NB4 (cell line): ENCODE measurements at places on chromosomes 5 and 9.
A peak's percentile ranks its signal among the peaks of the same experiment; 100 is the strongest.

GRCh38 chr5:132471944-132472343 is 18.6 kb downstream of the IRF1 start:
- no peak for DNase-seq

GRCh38 chr9:117116084-117116483 is 298.8 kb downstream of the ASTN2 start:
- no peak for DNase-seq

DNA sequence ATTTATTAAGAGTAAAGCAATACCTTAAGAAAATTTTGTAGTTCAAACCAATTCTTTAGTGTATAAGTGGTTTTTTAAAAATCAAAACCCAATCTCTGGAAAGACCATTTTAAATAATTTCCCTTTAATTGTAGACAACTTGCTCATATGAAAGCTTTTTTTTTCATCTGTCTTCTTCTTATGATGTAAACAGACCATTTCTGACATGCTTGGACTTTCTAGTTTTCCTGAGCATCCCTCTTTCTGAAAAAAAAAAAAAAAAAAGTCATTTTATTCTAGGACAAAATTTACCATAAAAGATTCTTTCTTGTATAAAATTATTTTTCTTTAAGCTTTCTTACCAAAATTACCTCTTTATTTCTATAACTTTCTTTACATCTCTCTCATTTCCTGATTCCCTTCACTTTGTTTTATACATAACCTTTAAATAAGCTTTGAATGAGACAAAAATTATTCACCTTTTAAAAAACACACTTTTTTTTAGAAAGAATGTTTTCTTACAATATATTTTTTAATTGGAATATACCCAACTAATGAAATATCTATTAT is 67.5 kb downstream of the COL15A1 start:
- peak; percentile 41 for DNase-seq

- DNase-seq: no peak
Observed at GRCh38 chr5:144177548-144177947, 6.9 kb downstream of the KCTD16 start.

DNA sequence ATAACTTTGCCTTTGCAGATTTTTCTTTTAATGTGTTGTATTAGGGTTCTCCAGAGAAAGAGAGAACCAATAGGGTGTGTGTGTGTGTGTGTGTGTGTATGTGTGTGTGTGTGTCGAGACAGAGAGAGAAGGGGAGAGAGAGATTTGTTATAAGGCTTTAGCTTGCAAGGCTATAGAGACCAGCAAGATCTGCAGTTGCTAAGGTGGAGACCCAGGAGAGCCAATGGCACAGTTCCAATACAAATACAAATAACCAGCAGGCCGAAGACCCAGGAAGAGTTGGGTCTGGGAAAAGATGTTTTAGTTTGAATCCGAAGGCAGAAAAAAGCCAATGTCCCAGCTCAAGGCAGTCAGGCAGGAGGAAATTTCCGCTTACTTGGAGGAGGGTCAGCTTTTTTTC is 23.0 kb downstream of the TMOD1 start:
- DNase-seq: no peak

DNA sequence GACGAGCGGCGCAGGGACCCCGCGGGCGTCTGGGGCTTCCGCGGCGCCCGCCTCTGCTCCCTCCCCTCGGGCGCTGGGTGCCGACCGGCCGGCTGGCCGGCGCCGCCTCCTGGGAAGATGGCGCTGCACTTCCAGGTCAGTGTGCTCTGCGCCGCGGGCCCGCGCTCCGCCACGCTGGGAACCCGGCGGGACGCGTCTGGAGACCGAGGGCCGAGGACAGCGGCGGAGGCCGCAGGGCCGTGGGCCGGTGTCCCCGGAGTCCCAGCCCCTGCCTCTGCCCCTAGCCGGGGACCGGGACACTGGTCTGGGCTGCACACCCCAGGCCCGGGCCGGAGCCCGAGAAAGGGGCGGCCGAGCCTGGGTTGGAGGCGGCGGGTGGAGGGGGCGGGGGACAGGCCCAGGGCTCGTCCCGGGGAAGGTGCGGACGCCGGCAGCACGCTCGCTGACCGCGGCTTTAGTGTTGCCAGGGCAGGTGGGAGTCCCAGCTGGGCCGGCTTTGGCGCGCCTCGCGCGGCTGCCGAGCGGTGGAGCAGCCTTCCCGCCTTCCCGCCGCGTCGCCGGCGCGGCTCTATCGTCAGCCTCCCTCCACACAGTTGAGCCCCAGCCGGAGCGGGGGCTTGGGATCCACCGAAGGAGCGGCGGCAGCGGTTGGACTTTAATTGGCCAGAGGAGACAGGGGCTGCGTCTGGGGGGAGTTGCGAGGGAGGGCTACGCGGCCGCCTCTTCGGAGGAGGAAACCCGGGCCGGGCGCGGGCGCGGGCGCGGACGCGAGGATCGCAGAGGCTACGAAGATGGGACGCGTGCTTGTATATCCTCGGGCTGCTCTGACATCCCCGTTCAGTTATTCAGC is at the start of gene RANBP17:
RANBP17 (plus strand) TSS at position 102 of the 850 bp plus-strand sequence.
- no peak for DNase-seq

DNA sequence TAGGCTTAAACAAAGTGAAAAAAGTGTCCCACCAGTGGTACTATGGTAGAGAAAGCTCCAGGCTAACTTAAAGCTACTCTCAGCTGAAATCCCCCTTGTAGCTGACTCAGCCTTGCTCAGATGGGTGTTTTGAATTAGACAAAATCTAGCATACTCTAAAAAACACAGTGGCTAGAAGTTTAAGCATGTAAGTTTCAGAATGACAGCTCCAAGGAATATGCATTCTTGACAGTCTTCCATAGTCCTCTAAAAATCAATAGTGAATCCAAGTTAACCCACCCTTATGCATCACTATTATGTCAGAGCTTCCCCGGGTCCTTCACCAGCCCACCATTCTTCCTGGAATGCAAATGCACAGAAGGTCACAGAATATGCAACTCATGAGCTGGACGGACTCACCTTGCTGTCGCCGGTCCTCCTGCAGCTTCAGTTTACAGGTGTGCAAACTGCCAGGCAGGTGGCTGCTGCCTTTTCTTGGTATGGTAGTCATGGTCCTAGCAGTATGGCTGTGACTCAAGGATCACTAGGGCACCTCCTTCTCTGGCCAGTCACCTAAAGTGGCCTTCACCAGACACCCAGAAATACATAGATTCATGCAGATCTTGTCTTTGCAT is 668 bp downstream of the RANBP3L start:
- no peak for DNase-seq

DNA sequence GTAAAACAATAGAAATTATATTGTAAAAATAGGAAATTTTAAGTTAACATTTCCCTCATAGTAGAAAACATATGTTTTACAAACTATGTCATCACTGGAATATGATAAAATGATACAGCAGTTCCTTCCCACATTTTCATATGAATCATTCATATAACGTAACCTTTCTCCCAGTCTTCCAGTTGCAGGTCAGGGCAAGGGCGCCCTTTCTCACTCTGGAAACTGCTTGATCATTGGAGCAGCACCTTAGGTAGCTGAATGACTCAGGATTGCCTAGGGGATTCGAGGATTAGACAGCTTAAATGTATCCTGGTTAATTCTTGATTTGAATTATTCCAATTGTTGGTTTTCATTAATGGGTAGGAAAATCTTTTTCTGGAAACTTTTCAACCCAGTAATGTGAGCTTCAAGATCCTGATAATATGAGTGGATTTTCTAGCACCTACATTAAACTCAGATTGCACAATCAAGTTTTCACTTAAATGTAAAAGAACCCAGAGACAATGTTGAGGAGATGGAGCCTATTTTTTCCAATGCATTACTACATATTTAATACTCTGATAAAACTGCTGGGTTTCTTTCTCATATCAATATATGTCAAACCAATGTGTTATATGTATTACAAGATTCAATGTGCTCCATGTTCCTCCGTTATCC is 32.6 kb upstream of the ANXA1 start:
- DNase-seq: no peak

- no peak for DNase-seq
Observed at GRCh38 chr5:169195601-169196000, 105.3 kb downstream of the SLIT3 start.

GRCh38 chr5:6328173-6328572 is 50.2 kb downstream of the MED10 start:
- peak; percentile 51 for DNase-seq

DNA sequence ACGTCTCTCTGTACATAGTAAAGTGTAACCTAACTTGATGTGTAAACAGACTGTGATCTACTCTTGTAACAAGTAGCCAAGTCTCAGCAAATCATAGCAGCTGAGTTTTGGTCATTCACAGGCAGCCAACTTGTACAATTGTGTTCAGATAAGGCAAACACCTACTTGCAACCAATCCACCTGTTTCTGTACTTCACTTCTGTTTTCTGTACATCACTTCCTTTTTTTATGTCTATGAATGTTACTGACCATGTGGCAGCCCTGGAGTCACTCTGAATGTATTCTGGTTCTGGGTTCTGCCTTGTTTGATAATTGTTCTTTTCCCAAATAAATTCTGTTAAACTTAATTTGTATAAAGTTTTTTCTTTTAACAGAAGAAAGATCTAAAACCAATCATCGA is 26.0 kb downstream of the RLN2 start:
- DNase-seq: peak; percentile 23

DNA sequence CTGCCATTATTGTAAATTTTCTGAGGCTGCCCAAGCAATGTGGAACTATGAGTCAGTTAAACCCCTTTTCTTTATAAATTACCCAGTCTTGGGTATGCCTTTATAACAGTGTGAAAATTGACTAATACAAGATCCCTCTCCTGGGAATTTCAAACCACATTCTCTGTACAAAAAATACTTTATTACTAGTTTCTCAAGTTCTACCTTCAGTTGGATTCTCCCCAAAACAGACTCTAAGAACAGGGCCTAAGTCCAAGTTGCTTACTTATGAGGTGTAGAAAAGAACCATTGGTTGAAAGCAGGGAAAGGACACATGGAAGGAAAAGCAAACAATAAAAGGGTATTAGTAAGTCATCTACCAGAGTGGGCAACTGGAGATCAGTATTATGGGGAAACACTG is 343.2 kb downstream of the TMEM232 start:
- no peak for DNase-seq

DNA sequence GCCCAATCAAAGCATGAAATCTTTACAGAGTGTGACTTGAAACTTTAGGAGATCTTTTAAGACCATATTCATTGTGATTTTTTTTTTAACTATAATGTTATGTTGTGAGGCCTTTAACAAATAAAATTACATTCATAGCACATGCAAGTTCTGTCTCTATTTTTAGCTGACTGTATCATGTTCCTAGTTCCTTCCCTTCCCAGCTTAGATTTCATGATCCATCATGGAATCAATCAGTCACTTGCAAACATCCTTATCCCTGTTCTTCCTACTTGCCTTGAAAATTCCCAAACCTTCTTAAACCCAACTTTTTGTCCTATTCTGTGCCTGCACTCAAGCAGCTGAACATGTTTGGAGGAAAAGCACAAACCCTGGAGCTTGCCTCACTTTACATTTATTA is 141.8 kb downstream of the DMXL1 start:
- no peak for DNase-seq

DNA sequence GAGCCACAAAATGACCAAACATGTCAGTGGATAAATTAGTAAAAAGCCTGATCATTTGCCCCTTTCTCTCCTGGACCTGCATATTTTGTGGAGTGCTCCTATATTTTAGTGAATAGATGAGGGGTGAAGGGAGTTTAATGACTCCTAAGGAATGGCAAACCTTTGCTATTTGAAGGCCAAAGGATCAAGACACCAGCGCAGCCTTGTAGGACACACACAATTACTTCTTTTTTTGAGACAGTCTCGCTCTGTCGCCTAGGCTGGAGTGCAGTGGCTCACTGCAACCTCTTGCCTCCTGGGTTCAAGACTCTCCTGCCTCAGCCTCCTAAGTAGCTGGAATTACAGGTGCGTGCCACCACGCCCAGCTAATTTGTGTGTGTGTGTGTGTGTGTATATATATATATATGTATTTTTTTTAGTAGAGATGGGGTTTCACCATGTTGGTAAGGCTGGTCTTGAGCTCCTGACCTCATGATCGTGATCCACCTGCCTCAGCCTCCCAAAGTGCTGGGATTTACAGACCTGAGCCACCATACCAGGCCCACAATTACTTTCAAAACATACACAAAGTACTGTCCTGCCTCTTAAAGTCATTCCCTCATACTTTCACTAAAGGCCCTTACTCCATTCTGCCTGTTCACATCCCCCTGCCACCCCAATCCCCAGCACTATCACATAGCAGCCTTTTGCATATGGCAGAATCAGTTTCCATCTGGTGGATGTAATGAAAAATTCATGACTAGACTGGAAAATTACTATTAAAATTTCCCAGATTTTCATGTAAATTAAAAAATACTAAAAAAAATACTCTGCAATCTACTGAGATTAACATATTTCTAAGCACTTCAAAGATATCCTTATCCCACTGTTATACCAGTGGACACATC is 60.4 kb downstream of the CSNK1A1 start:
- no peak for DNase-seq

DNA sequence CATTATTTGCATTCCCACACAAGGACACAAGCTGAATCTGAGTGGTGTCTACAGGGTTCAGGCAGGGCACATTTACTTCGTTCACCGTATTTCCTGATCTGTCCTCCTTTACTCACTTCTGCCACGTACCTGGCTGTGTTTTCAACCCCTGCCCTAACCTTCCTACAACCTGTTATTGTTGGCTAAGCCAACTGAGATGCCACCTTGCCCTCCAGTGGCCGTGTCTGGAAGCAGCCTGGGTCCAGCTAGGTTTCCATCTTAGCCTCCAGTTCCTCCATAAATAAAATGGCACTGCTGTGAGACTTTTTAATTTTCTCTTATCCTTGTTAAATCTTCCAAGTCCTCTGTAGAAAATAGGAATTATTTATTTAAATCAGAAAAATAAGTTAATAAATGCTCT is 64.8 kb downstream of the ATP10B start:
- DNase-seq: peak; percentile 18

- DNase-seq: no peak
Observed at GRCh38 chr5:113735751-113736150, 222.3 kb downstream of the YTHDC2 start.

GRCh38 chr5:65327582-65327981 is 154.1 kb downstream of the ADAMTS6 start:
- no peak for DNase-seq

GRCh38 chr9:125902214-125902613 is 155.0 kb downstream of the PBX3 start:
- no peak for DNase-seq

DNA sequence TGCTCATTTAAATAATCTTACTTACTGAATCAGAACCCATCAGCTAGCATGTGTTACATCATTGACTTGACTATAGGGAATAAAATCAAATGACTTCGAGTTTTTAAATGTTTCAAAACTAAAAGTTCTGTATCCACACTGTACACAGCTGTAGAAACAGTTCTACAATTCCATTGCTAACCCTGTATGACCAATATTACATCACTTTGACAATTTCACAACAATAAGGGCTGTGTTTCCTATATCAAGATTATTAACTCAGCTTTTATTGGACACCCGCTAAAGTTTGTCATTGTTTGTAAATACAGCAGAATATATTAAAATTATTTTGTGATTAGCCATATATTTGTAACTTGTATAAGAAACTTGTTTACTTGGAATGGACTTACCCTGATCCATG is 540.8 kb downstream of the PRELID2 start:
- DNase-seq: no peak

DNA sequence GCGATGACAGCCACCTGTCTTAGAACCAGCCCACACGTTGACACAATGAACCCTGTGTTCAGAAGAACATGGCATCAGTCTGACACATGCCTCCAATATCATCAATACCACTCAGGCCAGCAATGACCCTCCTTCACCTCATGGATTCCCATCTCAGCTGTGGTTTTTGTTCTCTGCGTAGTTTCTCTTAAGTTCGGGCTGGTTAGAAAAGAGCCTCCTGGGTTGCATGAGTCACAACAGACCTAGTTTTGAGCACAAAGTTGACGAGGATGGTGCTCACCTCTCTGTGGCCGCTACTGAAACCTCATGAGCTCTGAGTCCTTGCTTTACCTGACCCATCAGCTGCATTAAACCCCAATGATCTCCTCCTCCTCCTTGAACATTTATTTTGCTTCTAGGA is 299.9 kb downstream of the SPOCK1 start:
- no peak for DNase-seq
